ENCODE measurements at places on chromosomes 1 and 21.

DNA sequence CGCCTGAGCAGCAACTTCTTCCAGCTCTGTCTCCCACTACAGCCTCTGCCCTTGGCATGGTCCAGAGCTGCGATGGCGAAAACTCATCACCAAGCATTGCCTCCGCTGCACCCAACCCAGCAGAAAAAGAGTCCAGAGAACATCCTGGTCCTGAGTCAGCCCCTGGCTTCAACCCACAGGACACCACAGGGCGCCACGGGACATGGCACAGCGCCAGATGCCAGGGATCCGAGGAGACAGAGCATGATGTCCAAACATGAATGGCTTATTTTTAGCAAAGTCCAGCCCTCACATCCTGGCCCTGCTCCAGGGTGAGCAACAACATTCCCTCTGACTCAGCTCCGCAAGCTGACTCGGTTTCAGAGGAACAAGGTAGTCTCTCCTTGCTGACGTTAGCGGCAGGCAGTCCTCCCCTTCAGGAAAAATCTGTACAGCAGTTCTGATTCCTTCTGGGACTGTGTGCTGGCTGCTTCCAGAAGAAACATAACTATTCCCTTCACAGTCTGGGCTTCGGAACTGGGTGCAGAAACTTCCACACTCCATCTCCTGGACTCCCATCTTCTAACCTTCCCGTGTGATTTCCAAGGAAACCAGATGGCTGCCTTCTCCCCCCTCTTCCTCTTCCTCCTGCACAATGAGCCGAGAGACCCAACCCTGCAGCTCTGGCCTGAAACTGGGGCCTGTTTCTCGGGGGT, 131.3 kb downstream of the TOMM20 start:
- DNase-seq, result no peak

GRCh38 chr21:16418642-16419041, 688.9 kb downstream of the USP25 start:
- DNase-seq, result no peak

DNA sequence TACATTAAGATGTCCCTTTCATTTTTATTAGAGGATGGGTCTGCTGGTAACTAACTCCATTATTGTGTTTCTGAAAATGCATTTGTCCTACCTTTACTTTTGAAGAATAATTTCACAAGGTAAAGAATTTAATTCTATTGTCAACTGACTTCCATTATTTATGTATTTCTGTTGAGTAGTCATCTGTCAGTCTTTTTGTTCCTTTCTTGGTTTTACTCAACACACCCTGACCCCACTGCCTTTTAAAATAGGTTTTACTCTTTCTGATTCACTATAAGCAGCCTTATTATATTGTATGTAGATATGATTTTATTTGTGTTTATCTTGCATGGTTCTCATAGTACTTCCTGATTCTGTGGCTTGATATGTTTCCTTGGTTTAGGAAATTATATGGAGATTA, 237.5 kb downstream of the TGFB2 start:
- no peak for DNase-seq

GRCh38 chr1:36349241-36349671, 25.8 kb upstream of the EVA1B start:
- DNase-seq, result no peak

DNA sequence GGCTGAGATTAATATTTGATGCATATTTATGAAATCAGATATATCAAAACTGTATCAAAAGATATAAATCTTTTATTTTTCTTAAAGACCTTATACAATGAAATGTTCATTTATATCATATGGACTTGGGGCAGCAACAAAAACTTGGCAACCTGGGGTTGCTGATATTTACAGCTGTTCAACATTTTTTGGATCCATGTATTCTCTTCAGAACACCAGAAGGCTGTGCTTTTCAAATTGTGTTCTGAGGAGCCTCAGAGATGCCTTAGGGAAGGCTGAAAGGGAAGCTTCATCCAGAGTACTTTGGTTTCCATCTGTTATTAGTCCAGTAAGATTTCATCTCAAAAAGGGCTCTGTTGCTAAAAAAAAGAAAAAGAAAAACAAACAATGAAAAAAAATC, 94.8 kb downstream of the DISC1 start:
- DNase-seq, result no peak

GRCh38 chr1:8333246-8333987, 15.5 kb downstream of the SLC45A1 start:
- DNase-seq, result no peak

- DNase-seq, result no peak
Measured at GRCh38 chr1:42825036-42825851, 8.0 kb upstream of the SVBP start.

DNA sequence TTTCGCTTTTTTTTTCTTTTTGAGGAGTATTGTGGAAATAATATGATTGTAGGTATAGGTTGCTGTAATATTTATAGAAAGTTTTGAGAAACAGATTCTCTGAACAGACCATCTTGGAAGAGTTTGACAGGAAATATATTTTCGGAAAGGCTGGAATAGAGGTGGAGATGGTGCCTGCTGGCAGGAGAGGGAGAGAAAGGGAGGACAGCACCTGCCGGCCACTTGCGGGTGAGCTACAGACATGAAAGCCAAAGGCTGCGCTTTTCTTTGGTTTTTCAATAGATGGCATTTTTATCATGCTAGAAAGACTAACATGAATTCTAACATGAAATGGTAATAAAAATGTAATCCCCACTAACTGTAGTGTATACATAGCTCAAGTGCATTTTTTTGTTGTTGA, 82.1 kb downstream of the CAMTA1 start:
- DNase-seq, result no peak

DNA sequence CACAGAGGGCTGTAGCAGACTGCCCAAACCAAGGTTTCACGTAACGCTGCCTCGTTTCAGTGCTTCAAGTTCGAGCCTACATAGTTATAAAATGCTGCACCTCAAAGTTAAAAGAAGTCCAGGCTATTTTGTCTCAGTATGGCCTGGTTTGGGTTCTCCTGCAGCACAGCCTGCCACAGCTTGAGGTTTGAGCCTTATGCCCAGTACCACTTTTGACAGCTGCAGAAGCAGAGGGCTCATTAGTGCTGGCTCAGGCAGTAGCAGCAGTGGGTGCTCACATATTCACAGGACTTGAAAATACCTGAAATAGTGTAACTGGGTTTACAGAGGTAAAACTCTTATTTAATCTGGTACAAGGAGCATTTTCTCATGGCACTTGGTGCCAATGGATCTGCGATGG, 15.3 kb downstream of the SPATA46 start:
- no peak for DNase-seq

DNA sequence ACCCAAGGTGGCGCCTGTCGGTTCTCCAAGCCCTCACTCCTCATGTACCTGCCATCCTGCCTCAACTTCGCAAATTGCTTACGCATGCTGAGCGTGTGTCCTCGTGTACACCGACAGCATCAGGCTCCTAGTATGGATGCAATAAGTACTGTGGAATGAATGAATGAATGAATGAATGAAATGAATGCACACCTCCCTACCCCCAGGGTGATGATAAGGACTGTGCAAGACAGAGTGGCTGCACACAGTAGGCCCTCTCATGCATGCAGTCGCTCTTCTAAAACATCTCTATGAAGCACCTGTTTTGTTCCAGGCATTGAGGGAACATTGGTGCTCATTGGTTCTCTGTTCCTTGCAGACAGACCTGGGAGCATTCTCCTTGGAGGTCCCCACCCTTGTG, 49.8 kb upstream of the H6PD start:
- DNase-seq, result no peak

- DNase-seq, result no peak
Measured at GRCh38 chr1:4586611-4587160, 67.7 kb upstream of the AJAP1 start.

- DNase-seq, result no peak
Measured at GRCh38 chr1:112889052-112889768, 66.8 kb downstream of the SLC16A1 start.

DNA sequence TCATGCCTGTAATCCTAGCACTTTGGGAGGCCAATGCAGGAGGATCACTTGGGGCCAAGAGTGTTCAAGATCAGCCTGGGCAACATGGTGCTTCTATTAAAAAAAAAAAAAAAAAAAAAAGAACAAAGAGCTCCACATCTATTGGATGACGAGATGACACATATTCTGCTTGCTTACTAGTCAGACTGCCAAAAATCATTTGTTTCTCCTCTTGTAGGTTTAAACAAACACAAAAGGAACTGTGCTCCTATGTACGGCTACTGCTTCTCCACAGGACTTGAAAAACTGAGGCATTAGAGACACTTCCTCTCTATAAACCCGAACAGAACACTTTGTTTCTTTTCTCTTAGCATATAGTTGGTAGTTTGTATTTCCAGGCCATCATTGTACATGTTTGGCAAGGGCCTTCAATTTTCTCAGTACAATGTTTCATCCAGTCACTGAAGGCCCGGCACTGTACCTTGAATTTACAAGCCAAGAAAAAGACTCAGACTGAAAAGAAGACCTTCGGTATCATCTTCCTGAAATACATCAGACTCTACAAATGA, 6.0 kb downstream of the TRIT1 start:
- no peak for DNase-seq

GRCh38 chr21:41717573-41718330, 49.1 kb downstream of the RIPK4 start:
- no peak for DNase-seq

- no peak for DNase-seq
Measured at GRCh38 chr1:93779540-93780165, 98.0 kb upstream of the BCAR3 start.

DNA sequence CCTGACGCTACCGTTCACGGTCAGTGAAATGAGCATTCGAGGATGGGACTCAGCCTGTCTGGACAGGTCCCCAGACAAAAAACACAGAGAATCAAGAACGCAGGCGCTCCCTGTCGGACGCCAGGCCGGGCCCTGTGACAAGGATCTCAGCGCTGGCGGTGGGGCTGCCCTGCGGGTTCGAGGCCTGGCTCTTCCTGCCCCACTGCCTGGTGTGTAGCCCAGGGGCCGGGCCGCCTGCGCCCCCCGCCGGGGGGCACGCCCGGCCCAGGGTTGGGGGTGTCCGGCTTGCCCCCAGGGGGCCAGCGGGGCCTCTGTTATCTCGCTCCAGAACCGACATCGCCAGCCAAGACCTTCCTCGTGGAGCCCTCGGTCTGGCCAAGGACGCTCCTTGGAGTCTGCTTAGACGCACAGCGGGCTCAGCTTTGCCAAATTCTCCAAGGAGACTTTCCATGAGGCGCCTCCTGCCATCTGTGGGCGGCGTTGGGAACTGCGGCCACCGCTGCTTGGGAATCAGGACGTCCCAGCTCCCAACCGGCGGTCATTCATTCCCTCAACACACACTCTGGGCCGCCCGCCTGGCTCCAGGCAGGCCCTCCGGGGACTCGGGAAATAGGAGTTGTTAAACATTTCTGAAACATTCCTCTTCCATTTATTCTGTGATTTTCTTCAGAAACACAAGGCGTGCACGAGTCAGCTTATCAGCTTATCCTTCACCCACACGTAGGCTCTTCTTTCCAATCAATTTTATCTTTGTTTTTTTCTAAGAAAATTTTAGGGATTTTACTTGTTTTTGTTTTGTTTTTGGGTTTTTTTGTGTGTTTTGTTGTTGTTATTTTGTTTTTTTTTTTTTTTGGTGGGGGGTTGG, 11.3 kb upstream of the RIPK4 start:
- no peak for DNase-seq

GRCh38 chr1:216722821-216723220, 408 bp downstream of the ESRRG start:
- DNase-seq, result no peak

GRCh38 chr1:150578272-150579109, 919 bp downstream of the MCL1 start:
- peak; percentile 53 for DNase-seq

DNA sequence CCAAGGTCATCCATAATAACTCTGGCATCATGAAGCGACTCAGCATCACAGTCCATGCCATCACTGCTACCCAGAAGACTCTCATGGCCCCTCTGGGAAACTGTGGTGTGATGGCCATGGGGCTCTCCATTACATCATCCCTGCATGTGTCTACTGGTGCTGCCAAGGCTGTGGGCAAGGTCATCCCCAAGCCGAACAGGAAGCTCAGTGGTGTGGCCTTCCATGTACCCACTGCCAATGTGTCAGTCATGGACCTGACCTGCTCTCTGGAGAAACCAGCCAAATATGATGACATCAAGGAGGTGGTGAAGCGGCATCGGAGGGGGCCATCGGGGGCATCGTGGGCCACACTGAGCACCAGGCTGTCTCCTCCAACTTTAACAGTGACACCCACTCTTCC, 65.1 kb upstream of the ARHGAP29 start:
- DNase-seq, result no peak

DNA sequence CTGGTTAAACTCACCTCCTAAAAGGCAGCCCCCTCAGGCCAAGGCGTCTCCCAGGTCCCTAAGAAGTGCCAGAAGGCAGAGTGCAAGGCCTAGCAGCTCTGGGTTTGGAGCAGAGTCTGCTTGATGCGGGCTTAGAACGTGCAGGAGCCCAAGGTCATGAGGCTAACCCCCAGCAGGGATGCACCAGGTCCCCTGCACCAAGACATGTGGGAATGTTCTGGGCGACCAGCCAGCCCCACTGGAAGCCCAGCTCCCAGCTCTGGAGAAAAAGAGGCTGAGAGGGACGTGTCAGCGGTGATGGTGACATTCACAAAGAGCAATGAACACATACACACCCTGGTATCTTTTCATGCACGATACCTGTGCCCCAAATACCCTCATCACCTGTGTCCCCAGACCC, 5.1 kb downstream of the LRRN2 start:
- DNase-seq, result no peak

- DNase-seq, result no peak
Measured at GRCh38 chr1:206937425-206937824, 8.8 kb downstream of the PIGR start.

- no peak for DNase-seq
Measured at GRCh38 chr1:228270032-228270431, 62.2 kb downstream of the OBSCN start.

GRCh38 chr1:78688697-78689096, 39.1 kb downstream of the IFI44 start:
- no peak for DNase-seq

- DNase-seq, result no peak
Measured at GRCh38 chr1:168079761-168080160, 57.0 kb downstream of the GPR161 start.

GRCh38 chr21:42731264-42732032, 78.0 kb downstream of the PDE9A start:
- no peak for DNase-seq

GRCh38 chr1:190578017-190578416, 100.4 kb upstream of the BRINP3 start:
- DNase-seq, result no peak

- DNase-seq, result no peak
Measured at GRCh38 chr1:211329764-211330201, 3.1 kb downstream of the TRAF5 start.

DNA sequence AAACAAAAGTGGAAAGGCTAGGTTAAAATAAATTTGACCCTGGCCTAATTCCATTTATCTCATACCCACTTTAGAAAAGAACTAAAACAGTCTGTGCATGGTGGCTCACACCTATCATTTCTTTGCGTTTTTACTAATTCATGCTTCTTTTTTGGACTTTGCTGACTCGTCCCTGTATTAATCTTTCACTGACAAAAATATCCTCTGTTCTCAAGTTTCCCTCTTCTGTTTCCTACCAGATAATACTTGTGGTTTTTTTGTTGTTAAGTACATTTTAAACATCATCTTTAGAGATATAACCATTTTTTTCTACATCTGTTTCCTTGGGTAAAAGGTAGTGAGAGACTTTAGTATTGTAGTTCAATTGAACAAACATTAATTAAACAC, 11.5 kb downstream of the CNST start:
- DNase-seq, result no peak

Data from stimulated activated naive CD4-positive, alpha-beta T cell treated with Interleukin-2 at 50 U/mL for 16 hours (primary cell).